ENCODE measurements at places on chromosomes 5 and 9.

GRCh38 chr5:119284031-119284430 is 71.8 kb upstream of the TNFAIP8 start:
- DNase-seq = no peak

DNA sequence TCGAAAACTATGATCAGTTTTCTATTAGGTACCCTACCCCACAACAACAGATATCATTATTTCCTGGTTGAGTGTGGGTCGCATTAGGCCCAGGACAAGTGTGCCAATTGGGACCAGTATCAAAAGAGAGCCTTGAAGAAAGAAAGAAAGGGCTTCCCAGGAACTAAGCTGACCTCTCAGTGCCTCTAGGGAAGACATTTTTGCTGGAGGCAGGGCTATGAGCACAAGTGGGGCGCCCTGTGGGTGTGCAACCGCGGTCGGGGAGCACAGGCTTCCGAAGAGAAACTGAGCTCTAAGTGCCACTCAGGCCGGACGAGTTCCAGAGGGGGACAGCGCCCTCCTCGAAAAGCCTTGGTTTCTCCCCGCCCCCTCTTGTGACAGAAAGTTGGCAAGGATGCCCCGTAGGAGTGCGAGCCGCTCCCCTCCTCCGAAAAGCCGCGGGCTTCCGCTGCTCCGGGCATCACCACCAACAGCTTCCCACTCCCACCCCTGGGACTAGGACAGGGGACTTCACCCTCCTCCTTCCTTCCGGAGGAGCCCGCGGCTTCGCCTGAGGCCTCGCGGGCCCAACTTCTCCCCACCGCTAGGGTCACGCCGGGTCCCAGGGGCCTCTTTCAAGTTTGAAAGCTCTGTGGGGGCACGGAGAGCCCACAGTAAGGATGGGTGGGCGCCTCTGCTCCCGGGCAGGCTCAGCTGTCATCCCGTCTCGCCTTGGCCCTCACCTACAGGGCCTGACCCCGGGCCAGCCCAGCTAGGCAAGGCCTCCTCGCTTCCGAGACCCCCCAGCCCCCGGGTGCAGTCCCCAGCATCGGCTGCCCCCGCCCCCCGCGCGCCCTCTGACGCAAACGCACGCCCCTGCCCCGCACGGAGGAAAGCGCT is 2.0 kb downstream of the NR2F1-AS1 start:
- no peak for DNase-seq

DNA sequence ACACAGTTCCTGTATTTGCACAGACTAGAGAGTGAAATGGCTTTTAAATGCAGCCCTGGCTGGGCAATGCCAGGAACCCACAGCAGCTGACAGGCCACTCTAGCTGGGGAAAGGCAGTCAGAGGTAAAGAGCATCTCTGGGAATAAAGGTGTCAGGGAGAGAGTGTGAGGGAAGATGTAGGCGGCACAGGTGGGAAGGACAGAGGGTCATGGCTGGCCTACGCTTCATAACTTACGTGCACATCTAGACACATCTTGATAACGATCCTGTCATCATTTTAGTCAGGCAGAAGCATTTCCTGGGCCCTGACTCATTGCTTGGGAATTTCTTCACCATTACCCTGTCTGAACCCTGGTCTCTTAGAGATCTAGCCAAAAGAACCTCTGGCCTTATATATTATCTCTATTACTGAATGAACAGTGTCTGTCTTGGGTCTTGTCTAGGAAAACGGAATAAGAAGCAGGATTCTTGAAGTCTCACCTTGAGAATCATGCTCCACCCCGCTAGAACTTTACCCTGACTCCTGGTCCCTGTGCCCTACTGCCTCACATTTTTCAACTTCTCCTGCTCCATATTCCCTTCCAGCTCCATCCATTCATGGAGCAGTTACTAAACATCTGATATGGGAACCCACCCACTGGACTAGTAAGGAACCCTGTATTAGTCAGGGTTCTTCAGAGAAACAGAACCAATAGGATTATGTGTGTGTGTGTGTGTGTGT is 106.4 kb upstream of the ELL2 start:
- DNase-seq = peak; percentile 33

- DNase-seq = peak; percentile 84
Observed at GRCh38 chr9:71647094-71647591, 121.2 kb downstream of the CEMIP2 start.

DNA sequence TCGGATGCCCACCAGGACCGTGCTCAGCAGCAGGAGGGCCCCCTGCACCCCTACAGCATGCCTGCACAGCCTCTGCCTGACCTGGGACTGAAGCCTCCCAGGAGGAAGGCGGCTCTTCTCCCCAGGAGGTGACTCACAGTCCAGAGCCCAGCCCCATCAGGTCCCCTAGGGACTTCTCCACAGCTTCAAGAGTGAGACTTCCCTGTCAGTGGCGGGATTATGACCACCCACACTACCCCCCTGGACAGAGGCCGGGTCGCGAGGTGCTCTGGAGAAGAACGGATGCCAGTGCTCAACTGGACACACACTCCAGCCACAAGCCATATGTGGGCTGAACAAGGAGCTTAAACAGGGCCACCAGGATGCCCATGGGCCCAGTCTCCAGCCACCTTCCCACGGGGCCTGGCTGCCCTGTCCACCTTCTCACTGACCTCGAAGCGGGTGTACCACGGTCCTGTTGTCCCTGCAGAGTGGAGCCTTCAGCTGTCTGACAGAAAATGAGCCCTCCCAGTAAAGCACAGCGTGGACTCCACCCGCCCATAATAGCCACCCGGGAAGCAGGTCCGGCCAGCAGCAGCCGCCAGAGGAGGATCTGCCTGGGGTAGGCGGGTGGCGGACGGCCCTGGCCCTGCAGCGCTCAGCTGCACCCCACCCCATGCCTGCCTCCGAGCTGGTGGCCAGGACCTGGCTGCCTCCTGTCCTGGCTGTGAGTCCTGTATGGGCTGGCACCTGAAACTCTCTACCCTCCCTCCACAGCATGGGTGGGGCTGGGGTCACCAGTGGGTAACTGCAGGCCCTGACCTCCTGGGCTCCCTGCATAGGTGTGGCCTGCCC is 54.7 kb downstream of the SEMA4D start:
- no peak for DNase-seq

DNA sequence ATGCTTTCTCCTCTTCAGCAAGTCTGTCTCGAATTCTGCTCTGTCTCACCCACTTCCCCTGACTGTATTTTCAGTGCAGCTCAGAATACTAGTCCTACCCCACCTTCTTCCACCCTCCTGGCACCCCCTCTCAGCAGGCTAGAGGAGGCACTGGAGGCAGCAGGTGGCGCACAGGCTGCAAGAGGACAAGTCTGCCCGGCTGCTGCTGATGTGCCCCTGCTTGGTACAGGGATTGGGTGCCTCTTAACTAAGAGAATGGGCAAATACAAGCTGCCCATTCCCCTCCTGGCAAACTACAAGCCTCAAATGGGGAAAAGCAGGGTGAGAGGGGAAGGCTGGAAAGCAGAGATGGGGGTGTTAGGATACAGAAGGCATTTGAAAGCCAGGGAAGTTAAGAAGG is 5.1 kb downstream of the TLN1 start:
- peak; percentile 83 for DNase-seq

DNA sequence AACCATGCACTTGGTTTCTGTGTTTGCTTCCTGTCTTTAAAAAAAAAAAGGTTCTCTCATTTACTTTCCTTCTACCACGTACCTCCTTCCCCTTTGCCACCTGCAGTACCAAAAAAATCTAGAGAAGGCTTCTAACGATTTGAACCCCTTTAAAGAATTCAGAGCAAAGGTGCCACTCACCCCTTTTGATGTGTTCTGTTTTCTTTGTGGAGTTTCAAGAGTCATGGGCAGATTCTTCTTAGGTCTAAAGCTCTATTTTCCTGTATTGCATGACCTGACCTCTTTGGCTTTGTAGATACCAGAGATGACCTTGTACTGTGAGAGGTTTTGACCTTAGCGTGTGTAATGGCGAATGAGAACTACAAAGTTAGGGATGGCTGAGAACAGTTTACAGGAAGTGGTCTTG is 29.0 kb downstream of the TXNDC8 start:
- no peak for DNase-seq

GRCh38 chr5:57653636-57654290 is 171.2 kb upstream of the ACTBL2 start:
- DNase-seq = no peak

DNA sequence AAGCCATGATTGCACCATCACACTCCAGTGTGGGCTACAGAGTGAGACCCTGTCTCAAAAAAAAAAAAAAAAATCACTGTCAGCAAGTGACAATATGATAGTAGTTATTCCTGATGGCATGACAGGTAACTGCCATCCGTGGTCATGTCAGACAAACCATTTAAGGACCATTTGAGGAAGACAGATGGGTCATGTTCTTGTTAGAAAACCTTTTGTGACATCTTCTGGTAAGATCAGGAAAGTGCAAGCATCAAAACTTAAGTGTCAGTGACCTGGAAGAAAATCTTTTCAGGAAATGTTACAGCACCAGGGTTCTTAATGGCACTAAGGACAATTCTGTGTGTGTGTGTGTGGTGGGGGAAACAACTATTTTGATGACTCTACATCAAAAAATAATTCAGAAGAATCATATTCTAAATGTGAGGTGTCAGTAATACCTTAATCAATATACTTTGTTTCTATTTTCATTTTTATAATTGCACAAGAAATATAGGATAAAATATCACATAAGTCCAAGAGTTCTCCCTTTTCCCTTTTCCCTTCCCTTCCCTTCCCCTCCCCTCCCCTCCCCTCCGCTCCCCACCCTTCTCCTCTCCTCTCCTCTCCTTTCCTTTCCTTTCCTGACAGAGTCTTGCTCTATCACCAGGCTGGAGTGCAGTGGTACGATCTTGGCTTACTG is 17.8 kb downstream of the SLC38A9 start:
- DNase-seq = peak; percentile 44

- peak; percentile 6 for DNase-seq
Observed at GRCh38 chr5:35202319-35203111, 27.8 kb downstream of the PRLR start.

DNA sequence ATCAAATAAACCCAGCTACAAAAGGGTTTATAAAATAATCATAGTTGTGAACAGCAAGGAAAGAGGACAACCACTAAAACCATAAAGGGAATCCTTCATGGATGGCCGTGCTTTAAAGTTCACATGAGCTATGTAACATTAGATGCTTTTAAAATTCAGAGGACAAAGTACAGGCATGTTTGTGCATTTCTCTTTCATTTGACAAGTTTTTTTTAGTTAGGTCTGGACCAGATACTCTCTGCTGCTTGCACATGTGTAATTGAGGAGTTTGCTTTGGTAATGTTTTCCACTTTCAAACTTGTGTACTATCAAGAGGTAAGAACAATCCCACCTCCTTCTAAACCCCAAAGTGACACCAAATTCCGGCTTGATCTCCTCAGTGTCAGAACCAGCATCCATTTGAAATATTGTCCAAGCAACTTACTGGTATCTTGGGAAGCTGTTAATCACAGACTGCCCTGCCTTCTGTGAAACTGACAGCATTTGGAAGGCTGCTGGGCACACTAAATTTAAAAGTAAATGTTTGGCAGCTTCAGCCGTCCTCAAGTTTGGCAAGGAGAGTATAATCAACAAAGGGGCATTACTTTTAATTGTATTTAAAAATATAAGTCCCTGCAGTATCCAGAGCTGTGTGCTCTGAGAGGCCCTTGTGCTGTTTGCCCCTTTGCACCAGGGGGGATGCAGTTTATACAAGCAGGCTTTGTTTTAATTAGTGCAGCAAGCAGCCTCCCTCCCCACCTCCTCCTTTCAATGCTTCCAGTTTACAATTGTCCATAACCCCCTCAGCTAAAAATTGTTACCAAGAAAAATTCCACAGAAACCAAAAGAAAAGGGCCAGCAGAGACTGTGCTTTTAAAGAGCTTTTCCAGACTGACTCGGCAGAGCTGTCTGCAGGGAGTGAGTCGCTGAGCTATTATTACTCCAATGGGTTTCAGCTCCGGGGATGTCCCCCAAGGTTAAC is 328.3 kb upstream of the MPDZ start:
- DNase-seq = no peak

- no peak for DNase-seq
Observed at GRCh38 chr5:161889971-161890370, 42.1 kb downstream of the GABRA1 start.

DNA sequence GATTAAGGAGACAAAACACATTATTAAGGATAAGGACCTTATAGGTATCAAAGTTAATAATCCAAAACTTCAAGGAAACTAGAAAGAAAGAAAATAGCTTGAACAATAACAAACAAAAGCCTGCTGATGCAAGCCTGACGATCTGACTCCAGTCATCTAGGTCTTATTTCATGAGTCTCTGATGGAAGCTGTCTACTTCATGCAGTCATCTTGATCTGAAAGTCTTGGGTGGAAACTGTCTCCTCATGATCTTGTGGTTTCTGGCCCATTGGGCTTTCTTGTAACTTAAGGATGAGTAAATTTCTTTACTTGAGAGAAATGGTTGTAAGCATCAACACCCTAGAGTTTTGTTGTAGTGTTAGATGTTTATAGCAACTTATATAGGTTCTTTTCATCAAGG is 20.6 kb upstream of the PSIP1 start:
- no peak for DNase-seq

GRCh38 chr9:78606001-78606379 is 309.1 kb downstream of the PSAT1 start:
- no peak for DNase-seq

DNA sequence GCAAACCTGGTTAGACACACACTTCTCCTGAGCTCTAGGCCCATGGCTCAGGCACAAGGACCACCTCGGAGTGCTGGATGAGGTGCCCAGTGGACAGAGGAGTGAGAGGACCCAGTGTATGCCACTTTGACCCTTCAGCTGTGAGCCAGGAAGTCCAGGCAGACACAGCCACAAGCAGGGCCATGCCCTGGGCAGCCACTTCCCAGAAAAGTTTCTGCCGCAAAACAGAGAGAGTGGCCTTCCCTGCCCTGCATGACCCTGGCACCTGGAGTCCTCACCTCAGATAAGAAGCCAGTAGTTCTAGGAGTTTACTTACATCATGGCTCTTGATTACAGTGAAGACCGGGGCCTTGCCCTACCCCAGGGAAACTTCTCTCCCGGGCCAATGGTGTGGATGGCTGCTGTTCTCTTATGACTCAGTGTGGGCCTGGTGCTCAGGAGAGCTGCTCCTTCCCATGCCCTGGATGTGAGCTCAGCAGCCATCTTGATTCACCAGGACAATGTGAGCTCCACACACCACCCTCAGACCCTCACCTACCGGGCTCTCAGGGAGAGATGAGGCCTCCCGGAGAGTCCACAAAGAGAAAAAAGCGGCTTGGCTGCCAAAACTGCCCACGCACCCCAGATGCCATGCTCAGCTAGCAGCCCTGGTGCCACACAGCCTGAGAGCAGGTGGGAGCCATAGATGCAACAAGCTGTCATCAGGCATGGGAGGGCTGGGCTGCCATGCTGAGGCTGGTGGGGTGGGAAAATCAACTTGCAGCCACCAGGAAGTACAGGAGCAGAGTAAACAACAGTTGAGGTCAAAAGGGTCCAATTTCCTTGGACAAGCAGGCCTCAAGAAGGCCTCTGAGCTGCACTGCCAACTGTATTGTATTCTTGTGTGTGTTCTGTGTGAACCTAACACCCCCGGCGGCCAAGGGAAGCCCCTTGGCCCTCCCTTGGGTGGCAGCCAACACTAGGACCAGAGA is 11.7 kb upstream of the IRF1 start:
- DNase-seq = no peak

Measured in common myeloid progenitor, CD34-positive (primary cell).